ENCODE measurements at places on chromosomes 5 and 9.

GRCh38 chr9:90053027-90053426 is 448.2 kb downstream of the GADD45G start:
- no peak for DNase-seq

GRCh38 chr9:78144663-78145377 is 91.1 kb upstream of the CEP78 start:
- DNase-seq, result no peak

DNA sequence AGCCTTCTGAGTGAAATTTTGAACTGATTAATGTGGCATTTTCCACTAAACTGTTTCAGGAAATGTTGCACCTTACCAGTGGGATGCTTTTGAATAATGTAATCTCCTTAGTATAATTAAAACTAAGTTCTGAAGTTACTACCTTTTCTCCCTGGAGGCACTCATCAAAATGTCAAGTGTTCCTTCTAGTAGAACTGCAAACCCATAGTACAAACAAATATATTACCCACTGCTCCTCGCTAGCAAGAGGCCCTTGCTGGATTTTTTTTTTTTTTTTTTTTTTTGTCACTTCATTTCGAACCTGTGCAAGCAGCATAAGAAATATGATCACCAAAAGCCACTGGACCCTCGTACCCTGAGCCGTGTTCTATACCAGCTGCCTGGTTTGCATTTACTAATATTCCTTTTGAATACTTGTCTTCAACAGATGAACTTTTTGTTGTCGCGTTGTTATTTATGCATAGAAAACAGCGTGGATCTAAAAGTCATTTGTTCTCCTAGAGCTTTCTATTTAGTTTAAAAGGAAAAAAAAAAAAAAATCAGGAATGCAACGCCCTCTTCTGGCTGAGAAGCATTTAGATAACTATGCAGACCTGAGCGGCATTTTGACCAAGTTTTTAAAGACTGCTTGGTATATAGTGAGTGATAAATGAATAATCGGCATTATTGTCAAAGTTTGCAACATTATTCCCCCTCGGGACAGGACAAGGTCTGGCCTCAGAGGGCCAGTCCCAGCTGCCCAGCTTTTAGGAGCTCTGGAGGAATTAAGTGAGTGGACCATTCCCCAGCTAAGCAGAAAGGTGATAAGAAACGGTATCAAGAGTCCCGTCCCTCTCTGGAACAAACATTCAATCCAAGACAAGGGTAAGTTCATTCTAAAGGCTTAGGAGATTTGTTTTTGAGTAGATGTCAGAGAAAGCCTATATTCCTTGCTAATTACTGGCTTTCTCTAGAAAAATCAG is 162.5 kb upstream of the KIF2A start:
- DNase-seq, result no peak

GRCh38 chr9:82920154-82920553 is 142.8 kb downstream of the RASEF start:
- DNase-seq, result no peak

DNA sequence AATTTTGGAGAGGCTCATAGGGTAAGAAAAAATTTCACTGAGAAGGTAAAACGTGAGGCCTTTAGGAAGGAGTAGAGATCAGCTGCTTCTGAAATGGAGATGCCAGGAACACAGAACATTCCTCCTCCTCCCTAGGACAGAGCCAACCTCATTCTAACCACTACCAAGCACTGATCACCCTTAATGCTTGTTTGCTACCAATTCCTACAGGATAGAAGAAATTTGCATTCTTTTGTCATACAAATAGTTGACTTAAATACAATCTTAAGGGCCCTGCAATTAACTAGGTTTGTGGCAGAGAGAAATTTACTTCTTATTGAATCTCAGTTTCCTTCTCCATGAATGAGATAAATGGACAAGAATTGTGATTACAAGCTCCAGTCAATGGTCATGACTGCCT is 780.2 kb upstream of the WWC1 start:
- DNase-seq, result no peak

DNA sequence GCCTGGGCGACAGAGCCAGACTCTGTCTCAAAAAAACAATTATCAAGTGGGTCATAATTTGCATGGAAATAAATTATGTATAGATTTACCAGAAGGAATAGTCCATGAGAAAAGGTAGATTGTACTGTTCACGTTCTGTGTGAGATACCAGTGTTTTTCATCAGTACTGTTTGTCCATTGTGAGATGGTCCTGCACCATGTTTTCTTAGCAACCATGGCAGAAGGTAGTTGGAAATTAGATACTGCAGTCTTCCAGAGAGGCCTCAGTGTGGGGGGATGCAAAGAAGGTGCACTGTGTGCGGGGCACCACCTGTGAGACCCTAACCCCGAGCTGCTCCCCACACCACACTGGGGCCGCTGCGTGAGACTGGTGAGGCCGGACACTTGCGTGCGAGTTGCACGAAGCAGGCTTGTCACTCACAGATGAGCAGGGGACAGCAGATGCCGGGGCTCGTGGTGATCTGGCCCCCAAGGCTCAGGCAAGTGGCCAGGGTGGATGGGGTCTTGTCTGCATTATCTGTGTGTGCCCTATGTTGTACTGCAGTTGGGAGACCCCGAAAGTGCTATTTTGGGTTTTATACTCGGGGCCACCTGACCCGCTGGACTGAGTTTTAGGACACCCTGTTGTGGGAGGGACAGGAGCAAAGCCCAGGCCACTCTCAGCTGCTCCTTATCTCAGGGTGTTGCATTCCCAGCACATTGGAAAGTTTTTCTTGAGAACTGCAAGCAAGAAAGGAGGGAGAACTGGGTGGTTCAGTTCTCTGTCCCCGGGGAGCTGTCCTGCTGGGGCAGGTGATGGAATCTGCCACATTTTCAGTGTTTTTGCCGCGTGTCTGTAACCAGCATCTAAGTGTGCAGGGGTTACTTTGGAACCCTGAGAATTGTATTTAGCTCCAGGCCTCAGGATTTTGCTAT is 61.9 kb downstream of the EHMT1 start:
- no peak for DNase-seq
